OCI-M1 (cell line): ENCODE measurements at places on chromosomes 6 and 20.
A peak's percentile ranks its signal among the peaks of the same experiment; 100 is the strongest.

GRCh38 chr20:2942439-2942838 lies 69.2 kb downstream of the PTPRA start:
- DNase-seq, result no peak

GRCh38 chr20:61295682-61296628 lies 43.9 kb downstream of the CDH4 start:
- DNase-seq, result no peak

DNA sequence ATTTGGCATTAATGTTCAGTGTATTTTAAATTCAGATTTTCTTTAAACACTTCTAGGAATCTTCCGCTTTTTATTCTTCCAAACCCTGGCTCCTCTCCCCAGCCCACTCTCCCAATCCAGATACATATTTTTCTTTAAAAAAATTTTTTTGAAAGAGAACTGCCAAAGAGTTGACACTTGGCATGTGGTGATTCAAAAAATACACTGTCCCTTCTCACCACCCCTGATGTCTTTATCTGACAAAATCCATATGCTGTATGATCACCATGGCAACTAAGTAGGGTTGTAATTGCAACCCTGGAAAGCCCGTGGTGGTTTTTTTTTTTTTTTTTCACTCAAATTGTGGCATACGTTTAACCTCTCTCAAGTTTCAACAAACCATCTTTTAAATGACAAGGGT lies 355.8 kb upstream of the SASH1 start:
- DNase-seq, result no peak

DNA sequence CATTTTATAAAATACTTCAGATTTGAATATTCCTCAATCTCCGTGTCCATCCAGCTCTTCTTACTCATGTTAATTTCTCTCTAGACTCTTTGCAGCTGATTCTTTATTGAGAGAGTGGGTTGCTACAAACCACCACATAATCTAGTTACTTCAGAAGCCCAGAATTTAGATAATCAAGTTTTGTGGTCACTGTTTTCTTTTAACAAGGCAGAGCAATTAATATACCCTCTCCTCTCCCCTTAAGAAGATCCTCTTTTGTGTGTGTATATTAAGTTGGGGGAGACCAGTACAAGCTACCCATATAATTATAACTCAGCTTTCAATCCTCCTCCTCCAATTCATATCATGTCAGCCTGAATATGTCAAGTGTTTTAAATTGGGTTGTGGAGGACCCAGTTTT lies 95.1 kb downstream of the IRAK1BP1 start:
- peak; percentile 16 for DNase-seq

DNA sequence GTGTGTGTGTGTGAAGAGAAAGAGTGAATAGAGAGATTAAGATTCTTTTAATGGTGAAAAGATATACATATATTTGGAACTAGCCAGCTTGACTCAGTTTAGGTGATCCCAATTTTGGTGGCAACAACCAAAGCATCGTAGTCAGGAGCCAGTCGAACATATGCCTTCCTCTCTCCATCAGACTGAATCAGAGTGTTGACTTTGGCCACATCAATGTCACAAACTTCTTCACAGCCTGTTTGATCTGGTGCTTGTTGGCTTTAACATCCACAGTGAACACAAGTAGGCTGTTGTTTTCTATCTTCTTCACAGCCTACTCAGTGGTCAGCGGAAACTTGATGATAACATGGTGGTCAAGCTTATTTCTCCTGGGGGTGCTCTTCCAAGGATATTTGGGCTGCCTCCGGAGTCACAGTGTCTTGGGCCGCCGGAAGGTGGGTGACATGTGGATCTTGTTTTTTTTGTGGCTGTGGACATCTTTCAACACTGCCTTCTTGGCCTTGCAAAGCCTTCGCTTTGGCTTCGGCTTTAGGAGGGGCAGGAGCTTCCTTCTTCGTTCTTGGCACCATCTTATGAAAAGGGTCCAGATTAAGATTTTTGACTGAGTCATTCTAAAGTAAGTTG lies 3.4 kb downstream of the HLA-F start:
- no peak for DNase-seq

- DNase-seq, result no peak
Measured at GRCh38 chr6:152625213-152625612, 11.9 kb downstream of the SYNE1 start.

GRCh38 chr20:25033924-25034300 lies 24.0 kb downstream of the ACSS1 start:
- no peak for DNase-seq

DNA sequence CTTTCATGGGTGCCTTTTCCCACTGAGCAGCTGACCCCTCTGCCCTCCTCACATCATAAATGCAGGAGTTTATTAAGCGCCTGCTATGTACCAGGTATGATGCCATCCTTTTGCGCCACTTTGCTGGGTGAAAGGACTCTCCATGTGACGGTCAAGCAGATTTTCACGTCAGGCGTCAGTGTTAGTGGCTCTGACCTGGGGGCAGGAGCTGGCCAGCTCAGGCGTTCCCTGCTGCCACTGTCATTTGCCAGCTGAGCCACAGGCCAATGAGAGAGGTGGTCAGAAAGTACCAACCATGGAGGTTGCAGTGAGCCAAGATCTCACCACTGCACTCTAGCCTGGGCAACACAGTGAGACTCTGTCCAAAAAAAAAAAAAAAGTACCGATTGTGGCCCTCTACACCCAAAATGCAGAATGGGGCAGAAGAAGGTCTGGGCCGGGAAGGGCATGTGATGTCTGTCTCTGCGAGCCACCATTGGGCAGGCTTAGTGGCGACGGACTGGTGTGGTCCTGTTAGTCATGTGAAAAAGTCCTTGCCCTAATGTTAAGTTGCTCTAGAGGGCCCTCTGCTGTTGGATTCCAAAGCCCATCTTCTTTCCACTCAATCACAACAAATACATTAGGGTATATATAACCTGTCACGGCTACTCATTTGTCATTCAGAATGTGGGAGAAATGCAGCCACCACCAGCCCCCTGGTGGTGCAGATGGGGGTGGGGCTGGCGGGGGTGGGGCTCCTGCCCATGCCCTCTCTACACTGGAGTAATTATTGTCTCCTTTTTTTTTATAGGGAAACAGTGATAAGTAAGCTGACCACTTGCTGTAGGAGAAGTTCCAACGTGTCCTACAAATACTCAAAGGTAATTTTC lies 18.4 kb upstream of the SLC22A1 start:
- peak; percentile 44 for DNase-seq

- no peak for DNase-seq
Measured at GRCh38 chr20:31515072-31515774, 981 bp downstream of the HM13 start.

DNA sequence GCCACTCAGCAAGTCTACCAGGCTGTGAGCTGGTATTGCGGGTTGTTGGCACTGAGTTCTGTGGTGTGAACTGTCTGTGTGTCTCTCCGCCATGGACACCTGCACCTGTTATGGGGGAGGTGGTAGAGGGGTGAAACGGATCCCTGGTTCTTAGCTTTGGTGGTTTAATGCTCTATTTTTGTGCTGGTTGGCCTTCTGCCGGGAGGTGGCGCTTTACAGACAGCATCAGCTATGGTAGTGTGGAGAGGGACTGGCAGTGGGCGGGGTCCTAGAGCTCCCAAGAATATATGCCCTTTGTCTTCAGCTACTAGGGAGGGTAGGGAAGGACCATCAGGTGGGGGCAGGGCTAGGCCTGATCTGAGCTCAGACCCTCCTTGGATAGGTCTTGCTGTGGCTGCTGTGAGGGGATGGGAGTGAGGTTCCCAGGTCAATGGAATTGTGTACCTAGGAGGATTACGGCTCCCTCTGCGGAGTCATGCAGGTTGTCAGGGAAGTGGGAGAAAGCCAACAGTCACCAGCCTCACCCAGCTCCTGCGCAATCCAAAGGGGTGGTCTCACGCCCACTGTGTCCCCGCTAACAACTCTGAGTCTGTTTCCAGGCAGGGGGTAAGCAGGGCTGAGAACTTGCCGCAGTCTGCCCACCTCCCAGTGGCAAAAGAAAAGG lies 154.3 kb downstream of the CCDC170 start:
- DNase-seq, result no peak

- DNase-seq, result no peak
Measured at GRCh38 chr6:36229223-36229622, 32.7 kb downstream of the BRPF3 start.

DNA sequence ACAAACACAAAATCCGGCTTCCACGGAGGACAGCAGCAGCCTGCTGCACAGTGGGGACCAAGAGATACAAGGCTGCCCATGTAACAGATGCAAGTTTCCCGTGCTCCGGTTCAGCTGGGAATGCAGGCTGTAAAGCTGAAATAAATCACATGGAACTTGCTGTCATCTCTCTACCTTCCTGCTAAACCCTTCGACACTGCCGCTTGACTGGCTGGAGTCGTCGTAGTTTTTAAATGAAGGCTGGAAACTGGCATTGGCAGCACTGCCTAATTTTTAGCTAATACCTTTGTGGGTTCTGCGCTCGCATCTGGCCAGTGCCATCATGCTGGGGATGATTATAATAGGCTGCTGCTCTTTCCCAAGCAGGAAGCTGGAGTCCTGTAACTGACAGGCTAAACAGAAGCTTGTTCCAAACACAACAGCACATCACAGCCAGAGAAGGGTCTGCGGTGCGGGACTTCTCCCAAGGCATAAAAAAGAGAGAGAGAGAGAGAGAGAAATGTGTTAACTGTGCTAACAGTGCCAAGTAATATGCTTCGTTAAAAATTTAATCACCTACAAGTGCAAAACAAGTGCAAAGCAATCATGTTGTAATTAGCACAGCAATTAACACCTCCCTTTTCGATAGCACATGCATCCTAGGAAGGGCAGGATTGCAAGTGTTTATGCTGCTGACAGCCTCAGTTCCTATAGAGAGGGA lies 146.1 kb downstream of the TFAP2A start:
- DNase-seq, result no peak

DNA sequence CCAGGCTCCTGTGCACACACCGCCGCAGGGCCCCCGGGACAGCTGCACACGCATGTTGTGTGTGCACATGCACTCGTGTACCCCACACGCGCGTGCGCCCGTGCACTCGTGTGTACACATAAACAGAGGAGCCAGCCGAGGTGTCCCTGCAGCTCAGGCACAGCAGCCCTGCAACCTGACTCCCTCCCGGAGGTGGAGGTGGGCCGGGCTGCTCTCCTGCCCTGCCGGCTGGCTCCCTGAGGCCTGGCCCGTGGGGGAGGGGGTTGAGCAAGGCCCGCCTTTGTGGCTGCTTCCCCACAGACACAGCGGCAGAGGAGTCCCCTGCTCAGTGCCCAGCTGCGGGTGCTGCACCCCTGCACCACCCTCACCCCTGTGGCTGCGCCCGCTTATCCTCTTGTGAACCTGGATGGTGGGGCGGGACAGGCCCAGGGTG lies 624 bp downstream of the RBBP8NL start:
- no peak for DNase-seq

DNA sequence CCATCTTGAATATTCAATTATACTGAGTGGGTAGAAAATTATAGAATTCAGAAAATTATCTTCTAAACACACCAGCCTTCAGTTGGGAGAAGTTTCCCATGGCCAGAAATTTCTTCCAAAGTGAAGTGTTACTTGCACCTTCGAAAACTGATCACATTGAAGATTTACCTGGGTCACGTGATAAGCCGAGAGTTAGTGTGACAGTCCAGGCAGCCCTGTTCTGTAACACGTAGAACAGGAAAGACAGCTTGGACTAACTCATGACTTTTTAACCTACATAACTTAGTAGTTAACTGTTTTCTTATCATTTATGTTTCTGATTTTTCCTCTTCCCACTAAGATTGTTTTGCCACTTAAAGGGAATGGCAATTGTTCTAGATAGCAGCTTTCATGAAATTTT lies 118.3 kb upstream of the MTHFD1L start:
- no peak for DNase-seq
